ENCODE measurements at places on chromosomes 16 and 17.

- no peak for DNase-seq
These were observed at the start of gene HBQ1 for GRCh38 chr16:180101-180675. Gene HBQ1, plus strand, starts transcription at chr16:180459. Its CDS starts 28 bp downstream, at chr16:180487.

- DNase-seq = no peak
These were observed 7.2 kb downstream of the SOX9 start for GRCh38 chr17:72128039-72128438.

GRCh38 chr16:57270221-57271062 lies 14.0 kb downstream of the PLLP start:
- no peak for DNase-seq

DNA sequence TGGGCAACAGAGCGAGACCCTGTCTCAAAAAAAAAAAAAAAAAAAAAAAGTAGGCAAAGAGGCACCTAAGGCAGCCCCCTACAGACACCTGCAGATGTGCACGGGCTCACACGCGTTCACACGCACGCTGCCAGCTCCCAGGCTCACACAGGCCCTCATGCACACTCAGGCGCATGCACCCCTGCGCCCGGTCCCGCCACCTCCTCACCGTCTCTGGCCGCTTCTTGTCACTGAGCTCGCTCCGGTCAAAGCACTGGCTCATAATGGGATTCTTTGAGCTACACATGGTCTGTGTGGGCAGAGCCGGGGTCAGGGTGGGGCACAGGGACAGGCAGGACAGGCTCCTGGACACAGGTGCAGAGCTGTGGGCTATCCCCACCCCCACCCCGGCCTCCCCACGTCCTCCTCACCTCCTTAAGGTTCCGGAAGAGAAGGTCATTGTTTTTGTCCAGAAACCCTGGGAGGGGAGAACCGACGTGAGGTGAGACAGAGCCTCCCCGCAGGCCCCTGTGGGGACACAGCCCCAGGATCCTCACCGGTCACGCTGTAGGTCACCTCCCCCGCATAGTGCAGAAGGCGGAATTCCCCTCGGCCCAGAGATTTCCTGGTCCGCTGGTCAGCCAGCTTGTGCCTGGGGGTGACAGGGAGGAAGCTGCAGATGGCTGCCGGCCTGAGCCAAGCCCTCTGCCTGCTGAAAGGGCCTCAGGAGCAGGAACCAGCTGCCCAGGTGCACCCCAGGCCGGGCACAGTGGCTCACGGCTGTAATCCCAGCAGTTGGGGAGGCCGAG lies 17.9 kb downstream of the MYO1C start:
- no peak for DNase-seq

DNA sequence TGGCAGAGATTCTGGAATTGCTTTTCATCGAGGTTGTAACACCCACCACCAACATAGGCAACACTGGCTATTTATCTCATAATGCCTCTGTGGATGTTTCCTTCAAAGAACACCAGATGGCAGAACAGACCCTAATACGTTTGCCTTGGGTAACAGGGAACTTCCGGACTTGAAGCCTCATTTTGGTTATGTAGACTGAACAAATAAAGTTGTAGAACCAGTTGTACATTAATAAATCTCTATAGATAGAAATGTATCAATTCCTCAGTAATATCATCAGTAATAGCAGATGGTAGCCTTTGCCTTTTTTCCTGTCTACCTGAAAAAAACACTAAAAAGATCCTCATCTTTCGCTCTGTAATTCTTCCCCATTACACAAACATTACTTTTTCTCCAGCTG lies 25.9 kb upstream of the APOH start:
- peak; percentile 68 for DNase-seq

DNA sequence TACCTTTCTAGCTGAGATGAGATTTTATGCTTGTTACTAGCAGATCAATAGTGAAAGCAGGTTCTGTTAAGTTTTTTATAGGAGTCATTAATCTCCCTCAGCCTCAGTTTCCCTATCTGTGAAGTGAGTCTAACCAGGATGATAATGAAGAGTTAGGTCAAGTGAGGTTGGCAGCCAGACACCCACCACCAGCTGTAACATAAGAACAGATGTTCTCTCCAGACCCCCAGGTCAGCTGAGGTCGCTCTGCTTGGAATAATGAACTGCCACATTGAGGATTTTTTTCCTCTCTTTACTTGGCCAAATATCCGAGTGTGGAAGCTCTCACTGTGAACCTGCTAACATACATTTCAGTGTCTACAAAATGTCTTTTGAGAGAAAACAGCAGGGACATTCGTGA lies 389.6 kb downstream of the WWOX start:
- no peak for DNase-seq

DNA sequence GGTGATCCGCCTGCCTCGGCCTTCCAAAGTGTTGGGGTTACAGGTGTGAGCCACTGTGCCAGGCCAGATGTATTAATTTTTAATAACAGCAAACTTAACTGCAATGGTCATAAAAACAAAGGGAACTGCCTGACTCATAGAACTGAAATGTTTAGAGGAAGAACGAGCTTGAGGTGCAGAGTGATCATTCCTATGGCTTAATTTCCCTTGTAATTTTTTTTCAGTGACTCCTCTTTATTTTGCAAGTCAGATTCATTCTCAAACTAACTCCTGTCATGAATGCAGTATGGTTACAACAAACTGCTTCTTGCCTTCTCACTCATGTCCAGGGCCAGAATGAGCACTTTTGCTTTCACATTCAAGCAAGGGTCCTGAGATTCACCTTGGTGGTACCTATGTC lies 231.3 kb downstream of the HAPSTR1 start:
- DNase-seq = no peak

GRCh38 chr17:79865351-79866210 lies 26.3 kb upstream of the CBX4 start:
- DNase-seq = no peak

GRCh38 chr17:82088838-82089722 lies 9.0 kb downstream of the FASN start:
- no peak for DNase-seq

GRCh38 chr17:7025245-7025644 lies 2.4 kb downstream of the BCL6B start:
- DNase-seq = no peak

DNA sequence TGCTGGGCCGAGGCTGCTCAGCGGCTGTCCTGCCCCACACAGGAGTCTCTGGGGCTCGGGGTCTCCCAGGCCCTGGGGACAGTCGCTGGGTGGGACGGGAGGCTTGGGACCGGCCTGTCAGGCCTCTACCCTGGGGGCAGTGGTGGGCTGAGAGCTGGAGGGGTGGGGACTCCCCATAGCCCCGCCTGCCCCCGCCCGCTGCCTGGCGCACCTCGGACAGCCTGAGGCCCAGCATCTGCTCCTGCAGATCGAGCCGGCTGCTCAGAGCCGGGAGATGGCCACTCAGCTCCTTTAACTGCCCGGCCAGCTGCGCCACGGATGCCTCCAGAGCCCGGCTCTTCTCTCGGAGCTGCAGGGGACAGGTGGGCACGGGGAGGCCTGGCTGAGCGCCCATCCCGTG lies 6.7 kb downstream of the PERCC1 start:
- no peak for DNase-seq

- no peak for DNase-seq
These were observed 90.3 kb upstream of the MPHOSPH6 start for GRCh38 chr16:82260212-82260795.

GRCh38 chr16:85998868-85999729 lies 100.1 kb downstream of the IRF8 start:
- no peak for DNase-seq

DNA sequence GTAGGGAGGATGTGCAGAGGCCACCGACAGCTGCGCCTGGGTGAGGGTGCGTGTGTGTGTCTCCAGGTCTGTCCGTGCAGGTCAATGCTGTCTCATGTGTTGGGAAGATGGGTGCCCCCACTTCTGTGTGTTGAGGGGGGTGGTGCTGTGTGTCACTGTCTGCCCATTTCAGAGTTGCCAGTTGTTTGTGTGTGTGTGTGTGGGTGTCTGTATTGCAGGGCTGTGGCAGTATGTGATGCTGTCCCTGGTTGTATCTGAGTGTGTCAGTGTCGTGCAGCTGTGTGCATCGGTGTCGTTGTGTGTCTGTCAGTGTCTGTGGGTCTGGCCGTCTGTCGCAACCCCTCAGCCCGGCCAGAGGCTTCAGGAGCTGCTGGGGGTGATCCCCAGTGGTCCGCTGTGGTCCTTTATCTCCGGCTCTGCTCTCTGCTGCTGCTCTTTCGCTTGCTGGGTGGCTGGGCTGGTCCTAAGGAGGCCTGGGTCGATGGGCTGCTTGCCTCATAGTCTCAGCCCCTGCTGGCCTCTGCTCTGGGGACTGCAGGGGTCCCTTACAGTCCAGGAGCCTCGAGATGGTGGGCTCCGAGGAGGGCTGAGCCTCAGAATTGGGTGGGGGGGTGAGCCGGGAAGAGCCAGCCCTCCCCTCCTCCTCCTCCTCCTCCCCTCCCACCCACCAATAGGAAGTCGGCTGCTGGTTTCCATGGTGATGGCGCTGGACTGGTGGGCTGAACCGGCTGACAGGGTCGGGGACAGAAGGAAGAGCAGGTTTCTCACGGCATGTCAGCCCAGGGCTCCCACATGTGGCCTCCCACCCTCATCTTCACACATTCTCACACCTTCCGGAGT lies at the start of gene TSPOAP1:
Gene TSPOAP1 (minus strand): TSS at position 601 of the 840 bp plus-strand sequence. CDS start 875 bp downstream, outside the sequence.
- no peak for DNase-seq

DNA sequence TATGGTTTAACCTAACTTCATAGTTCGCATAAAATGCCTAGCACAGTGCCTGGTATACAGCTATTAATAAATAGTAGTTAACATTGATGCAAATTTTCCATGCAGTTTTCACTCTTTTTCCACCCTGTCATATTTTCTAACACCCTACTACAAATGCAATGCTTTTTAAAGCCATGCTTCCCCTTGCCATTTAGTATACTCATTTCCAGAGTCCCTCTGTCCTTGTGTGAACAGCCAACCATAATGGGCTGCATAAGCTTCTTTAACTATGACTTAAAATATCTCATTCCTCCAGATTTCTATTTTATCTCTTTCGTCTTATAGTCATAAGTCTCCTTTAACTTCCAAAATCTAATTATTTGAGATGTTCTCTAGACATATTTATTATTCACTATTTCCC lies 284.1 kb downstream of the GRIN2A start:
- no peak for DNase-seq

DNA sequence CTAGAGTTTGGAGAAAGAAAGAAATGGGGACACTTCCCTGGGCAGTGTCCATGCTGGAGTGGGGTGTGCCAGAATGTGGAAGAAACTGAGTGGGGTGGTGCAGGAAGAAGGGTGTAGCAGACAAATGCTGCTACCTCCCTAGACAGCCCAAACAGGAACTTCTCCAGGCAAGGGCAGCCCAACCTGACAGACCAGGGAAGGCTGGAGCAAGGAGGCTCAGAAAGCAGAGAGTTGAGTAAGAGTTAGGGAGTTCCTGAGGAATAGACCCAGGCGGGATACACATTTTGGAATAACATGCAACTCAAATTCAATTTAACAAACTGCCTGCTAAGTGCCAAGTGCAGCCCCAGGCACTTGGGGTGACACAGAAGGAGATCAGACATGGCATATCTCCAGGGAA lies 1.0 kb upstream of the MYO18A start:
- no peak for DNase-seq

GRCh38 chr17:57948555-57949420 lies 6.4 kb downstream of the CUEDC1 start:
- DNase-seq = peak; percentile 99

- DNase-seq = no peak
These were observed 21.2 kb upstream of the MSI2 start for GRCh38 chr17:57235124-57235523.

- DNase-seq = no peak
These were observed 999 bp downstream of the CMC2 start for GRCh38 chr16:81005610-81006161.

DNA sequence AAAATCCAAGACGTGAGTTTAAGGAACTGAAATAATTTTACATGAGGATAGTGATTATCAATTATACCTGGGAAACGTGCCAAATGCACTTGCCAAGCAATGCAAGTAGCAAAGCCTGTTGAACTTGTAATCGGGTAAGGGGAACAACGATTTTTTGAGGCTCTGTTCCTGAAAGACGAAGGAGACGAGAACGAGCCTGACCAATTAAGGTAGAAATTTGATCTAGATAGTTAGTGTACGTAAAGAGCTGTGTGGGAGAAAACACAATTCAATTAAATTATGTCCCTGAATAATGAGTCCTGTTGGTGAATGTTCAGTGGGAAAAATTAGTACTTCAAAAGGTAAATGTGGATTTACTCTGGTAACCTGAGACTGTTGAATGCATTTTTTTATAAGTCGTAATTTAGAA lies 17.7 kb upstream of the KCTD5 start:
- DNase-seq = no peak

- DNase-seq = no peak
These were observed 122.2 kb downstream of the SLC39A11 start for GRCh38 chr17:72970246-72970645.

DNA sequence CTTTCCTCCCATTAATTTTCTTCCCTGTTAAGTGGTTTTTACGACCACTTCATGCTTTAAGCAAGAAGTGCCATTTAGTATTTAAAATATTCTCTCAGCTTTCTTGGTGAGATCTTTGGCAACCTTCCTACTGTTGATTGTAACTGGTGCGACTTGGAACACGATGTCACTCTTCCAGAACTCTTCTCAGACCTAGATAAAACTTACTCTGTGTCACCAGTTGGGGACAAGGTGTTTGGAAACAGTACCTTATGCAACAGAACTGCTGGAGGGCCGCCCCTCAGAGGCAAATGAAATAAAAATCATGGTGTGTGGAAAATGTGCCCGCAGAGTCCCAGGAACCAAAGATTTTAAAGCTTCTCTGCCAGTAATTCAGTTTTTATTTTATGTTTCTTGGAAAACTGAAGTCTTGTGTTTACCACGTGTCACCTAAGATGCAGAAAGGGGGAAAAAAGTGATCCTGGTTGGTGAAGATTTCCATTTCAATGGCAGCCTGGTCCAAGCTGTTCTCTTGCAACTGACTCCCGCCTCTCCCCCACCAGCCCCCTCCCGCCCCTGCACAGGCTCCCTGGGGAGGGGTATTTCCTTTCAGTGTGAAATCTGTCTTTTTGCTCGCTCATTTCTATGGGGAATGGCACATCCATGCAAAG lies 7.2 kb upstream of the HSD11B2 start:
- no peak for DNase-seq

GRCh38 chr17:65503557-65503956 lies 57.9 kb downstream of the AXIN2 start:
- DNase-seq = no peak

- DNase-seq = no peak
These were observed 7.7 kb downstream of the PYCARD start for GRCh38 chr16:31194898-31195297.

- peak; percentile 20 for DNase-seq
These were observed 18.2 kb upstream of the NXPH3 start for GRCh38 chr17:49557312-49558024.

GRCh38 chr16:84599521-84600202 lies 18.2 kb downstream of the COTL1 start:
- DNase-seq = peak; percentile 77

- DNase-seq = peak; percentile 22
These were observed 6.3 kb upstream of the CBFB start for GRCh38 chr16:67022531-67023214.

- peak; percentile 43 for DNase-seq
These were observed 274.2 kb upstream of the MYOCD start for GRCh38 chr17:12391468-12391867.
